ENCODE measurements at places on chromosomes 6 and 20.
A peak's percentile ranks its signal among the peaks of the same experiment; 100 is the strongest.

DNA sequence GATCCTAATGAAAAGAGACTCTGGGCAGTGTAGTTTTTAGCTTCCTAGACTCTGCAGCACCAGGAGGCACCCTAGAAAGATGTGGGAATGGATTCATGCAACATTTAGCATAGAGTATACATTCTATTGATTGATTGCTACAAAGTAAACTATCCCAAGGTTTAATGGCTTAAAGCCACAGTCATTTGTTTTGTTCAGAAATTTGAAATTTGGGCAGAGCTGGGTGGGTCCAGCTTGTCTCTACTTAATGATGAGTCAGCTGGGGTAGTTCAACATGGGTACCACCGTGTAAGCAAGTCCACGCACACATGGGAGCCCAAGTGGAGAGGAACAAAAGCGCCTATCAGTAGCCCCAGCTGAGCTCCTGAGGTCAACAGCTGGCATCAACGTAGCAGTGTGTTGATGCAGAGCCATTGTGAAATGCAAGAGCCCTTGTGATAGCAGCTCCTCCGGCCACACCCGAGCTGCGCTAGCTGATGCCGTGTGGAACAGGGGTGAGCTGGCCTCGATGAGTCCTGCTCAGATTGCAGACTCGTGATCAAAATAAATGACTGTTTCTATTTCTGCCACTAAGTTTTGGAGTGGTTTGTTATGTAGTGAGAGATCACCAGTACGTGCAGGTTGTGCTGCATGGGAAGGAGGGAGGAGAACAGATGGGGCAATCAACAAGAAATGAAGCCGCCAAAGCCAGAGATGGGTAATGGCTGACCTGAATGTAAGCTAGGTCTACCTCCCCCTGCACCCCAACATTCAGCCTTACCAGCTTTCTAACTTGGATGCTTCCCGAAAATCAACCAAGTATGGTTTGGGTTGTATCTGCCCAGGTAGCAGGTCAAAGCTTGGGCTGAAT is 45.7 kb upstream of the TRAF3IP2 start:
- DNase-seq: no peak

GRCh38 chr6:138987643-138988468 is at the start of gene REPS1:
Gene REPS1 (minus strand): TSS chr6:138988253. CDS start chr6:138987682, 571 bp downstream.
- DNase-seq: peak; percentile 81

DNA sequence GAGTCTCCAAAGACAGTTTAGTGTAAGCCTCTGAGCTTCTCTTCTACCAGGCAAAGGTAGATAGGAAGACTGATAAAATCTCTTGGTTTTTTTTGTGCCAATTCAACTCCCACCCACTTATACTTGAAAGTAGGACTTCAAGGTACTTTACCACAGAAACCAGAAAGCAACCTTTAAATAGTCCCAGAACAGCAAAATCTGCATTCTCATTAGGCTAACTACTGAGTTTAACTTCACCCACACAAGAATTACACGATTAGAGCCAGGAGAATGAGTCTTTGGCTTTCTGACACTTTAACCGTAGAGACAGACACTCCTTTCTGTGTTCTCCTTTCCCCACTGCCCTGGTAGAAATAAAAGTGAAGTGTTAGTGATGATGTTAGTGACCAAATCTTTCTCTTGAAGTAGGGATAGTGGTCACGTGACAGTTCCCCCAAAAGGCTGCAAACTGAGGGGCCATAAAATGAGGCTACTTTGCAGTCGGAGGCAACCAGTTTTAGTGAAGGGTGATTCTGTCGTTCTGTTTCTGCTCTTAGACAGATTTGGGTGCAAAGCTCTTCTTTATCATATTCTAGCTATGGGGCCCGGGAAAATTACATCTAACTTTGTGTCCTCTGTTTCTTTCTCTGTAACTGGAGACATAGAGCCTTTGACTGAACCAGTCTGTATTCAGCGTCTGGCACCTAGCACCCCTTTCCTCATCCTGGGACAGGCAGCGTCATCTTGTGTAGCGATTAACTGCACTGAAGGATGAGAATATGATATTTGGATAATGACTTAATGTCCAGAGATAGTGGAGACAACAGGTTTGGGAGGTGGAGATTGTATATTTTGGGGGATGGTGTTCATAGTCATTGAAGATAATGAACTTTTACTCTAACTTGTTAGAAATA is 206.4 kb upstream of the CITED2 start:
- DNase-seq: no peak

DNA sequence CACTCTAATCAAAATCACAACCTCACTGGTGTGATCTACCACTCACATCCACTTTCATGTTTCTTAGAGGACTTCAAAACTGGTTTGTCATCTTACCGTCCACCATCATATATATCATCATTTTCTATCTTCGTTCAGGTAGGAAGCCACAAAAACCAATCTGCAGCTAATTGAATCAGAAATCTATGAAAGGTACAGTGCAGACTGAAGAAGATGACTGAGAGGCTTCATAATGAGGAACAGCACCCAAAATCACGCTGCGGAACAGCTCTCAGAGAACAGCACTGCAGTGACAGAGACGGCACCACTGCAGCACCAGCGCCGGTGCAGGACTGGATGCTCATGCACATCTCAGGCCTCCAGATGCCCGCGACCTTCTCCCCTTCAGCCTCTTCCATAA is 13.0 kb downstream of the GMDS start:
- no peak for DNase-seq

DNA sequence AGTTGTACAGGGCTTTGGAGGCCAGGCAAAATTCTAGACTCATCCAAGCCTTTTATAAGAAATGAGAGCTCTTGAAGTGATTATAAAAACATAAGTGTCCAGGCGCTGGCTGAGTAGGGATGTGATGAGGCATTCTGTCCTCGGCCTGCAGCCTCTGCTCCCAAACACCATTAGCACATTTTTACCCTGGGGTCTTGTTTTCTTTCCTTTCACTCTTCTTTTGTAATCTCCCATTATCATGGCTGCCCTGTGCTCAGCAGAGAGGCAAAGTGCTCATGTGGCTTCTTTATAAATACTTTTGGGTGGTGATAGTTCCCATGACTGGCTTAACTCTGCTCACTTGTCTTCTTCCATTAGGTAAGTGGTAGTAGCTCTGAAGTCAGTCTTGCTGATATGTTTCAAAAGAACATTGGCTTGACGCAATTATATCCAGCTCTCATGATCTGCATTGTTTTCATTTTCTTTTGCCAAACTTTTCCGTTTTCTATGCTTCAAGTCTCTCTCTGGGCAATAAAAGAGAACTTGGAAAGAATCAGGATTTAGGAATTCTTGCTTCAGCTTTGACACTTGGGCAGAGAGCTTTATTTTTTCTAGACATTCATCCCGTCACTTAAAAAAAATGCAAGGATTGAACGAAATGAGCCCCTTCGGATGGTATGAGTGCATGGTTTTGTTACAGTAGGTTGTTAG is 61.1 kb downstream of the CAP2 start:
- no peak for DNase-seq

DNA sequence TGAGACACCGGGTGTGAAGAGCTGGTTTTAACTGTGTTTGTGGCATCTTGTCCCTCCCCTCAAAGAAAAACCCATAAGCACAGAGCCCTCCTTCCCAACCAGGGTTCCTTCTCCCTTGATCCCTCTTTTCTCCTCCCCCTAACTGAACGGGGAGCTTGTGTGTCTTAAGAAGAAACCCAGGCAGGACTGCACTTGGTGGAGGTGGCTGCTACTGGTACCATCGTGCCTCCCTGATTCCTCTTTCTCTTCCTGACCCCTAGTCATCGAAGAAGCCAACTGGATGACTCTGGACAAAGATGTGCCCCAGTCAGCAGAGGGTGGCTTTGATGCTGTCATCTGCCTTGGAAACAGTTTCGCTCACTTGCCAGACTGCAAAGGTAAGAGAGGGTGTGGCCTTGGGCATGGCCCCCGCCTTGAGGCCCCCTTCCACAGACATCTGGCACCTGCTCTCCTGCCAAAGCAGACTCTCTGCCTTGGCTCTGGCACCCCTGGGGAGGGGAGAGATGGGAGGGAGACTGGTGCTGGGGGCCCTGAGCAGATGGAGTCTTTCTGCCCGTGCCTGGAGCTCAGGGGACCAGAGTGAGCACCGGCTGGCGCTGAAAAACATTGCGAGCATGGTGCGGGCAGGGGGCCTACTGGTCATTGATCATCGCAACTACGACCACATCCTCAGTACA is 2.1 kb downstream of the GNMT start:
- DNase-seq: no peak

DNA sequence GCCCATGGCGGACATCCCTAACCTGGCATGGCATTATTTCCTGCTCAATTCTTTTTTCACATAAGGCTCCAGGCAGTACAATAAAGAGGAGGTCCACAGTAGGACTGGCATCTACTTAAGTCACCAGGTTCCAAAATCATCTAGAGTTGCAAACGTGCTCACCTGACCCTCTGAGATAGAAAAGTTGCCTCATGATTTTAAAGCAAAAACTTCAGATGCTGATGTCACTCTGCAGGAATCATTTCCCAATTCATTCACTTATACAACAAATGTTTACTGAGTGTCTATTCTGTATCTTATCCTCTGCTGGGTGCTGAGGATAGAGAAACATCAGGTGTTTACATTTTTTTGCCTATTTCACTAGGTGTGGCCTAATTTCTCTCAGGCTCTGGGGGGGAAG is 2.2 kb downstream of the ADGRF4 start:
- DNase-seq: no peak

DNA sequence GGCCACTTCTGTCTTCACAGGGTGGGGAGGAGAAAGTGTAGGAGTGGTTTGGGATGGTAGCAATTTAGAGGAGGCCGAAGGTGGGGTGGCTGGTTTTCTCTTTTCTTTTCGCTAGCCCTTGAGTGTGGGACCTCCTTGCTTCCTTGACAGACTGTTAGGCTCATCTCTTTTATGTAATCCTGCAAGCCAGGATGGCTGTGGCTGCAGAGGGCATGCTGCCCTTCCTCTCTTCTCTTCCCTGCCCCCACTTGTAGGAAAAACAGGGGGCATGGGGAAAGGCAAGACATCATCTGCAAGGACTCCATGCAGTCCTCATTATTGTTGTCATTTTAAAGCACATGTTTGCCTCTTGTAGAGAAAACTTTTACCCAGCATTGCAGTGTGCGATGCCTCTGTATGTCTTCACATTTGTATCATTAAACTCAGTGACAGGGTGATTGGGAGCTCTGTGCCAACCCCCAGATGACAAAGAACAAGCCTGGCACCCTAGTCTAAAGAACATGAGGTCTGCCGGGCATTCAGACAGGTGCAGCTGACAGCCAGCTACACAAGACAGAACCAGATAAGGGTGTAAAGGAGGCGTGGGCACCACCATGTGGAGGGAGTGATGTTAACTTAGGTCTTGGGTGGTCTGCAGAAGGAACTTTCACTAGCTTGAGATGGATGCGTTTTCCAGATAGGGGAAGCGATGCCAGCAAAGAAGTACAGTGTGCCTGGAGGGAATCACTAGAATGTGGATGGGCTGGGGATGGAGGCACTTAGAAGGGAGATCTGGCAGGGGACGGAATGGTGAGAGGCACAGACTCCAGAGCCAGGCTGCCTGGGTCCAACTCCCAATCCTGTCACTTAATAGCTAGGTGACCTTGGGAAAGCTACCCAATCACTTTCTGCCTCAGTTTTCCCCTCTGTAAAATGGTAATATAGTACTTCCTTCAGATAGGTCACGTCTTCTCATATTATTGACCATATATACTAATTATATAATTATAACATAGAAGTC is 207.6 kb downstream of the TBC1D7 start:
- no peak for DNase-seq

GRCh38 chr20:56420940-56421688 is 9.1 kb downstream of the CASS4 start:
- no peak for DNase-seq

- peak; percentile 40 for DNase-seq
Measured at GRCh38 chr20:17969278-17969883, 563 bp downstream of the MGME1 start.

- no peak for DNase-seq
Measured at GRCh38 chr6:109743739-109744138, 52.6 kb downstream of the FIG4 start.

- no peak for DNase-seq
Measured at GRCh38 chr6:136173519-136174507, 76.3 kb downstream of the MTFR2 start.

GRCh38 chr6:47094241-47094925 is 52.3 kb upstream of the ADGRF1 start:
- no peak for DNase-seq

- no peak for DNase-seq
Measured at GRCh38 chr6:21588481-21589351, 4.8 kb upstream of the SOX4 start.

- no peak for DNase-seq
Measured at GRCh38 chr20:17832236-17832915, 132.6 kb downstream of the BANF2 start.

DNA sequence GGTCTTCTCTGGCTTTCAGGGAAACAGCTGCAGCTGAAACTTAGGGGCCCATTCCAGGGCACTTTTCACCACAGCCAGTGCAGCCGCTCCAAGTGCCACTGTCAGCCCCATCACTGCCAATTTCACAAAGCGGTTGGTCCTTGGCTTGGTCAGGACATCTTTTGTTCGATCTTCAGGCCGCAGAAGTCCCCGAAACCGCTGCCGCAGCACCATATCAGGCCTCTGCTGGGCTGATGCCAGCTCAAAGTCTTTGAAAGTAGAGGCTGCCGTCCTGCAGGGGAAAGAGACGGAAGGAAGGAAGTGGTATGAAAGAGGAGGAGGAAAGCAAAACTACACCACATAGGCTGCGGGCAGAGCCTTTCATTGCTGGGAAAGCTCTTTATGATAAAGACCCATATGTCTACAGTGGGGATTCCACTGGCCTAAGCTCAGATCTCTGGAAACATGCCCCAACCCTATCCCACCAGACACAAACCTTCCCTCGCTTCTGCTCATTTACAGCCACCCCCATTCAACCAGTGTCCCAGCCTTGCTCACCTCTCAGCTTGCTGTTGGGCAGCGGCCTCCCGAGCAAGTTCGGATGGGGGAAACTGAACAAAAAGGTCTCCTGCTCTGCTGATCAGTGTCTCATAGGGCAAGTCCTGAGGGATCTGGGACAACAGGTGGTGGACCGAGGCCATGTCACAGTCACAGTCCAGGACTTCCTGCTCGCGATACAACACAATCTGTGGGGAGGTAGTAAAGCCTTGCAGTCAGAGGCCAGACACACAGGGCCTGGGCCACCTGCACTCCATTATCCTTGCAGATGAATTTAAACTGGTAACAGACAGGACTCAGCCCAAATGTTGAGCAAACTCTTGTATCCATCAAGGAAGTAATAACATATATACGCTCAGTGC is 23.5 kb downstream of the TBC1D20 start:
- no peak for DNase-seq

DNA sequence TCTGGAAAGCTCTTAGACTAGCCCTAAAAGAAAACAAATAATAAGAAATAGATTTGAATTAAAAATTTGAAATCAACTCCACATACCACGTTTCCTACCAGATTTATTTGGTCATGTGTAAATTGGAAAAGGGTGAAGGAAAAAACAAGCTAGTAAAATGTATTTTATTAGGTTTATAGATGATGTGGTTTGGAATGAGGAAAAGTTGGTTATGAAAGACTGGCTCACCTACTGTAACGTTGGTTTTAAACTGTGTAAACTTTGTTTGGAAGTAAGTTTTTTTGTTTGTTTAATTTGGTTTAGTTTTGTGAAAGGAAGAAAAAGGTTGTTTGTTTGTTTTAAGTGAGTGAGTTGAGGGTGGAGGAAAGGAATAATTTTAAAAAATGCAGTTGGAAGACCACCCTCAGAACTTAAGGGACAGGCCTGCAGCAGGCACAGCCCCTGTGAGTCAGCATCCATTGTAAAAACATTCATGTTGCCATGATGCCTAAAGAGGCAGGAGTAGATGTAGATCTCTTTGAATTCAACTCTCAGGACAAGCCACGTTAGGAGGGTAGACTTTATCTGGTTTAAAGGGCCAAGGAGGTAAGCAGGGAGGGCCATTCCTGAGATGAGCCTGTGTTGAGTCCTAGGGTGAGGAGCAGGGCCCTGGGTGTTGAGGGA is 93.7 kb upstream of the SCGN start:
- DNase-seq: no peak

All from stimulated activated CD4-positive, alpha-beta T cell treated with anti-CD3 and anti-CD28 coated beads, TNF-alpha, amount 100 ng/mL, for 24 hours (primary cell).